ENCODE measurements at places on chromosomes 12 and 14.

- DNase-seq = peak; percentile 81
Observed at GRCh38 chr14:72904840-72905561, 11.1 kb upstream of the DPF3 start.

GRCh38 chr14:85527006-85527405 is 2.9 kb upstream of the FLRT2 start:
- DNase-seq = no peak

GRCh38 chr12:89890161-89890560 is 181.5 kb upstream of the ATP2B1 start:
- DNase-seq = no peak

DNA sequence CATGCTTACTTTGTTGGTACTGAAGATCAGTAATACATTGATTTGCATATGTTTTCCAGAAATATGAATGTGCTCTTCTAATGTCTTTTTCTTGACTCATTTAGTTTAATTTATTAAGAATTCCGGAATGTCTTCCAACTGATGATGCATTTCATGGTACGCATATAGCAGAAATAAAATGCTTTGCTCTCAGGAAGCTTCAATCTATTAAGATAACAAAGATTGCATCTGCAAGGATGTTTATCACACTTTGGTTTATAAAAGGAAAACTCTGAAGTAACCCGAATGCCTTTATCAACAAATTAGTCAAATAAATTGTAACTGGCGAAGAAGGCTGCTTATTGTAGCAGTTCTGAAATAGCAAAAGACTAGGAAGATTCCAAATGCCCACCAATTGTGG is 166.4 kb upstream of the LMNTD1 start:
- no peak for DNase-seq

- DNase-seq = peak; percentile 61
Observed at GRCh38 chr12:55019784-55020183, at the start of gene NEUROD4. NEUROD4 (plus strand) TSS chr12:55019974; CDS start chr12:55026440, 6,466 bp downstream.

DNA sequence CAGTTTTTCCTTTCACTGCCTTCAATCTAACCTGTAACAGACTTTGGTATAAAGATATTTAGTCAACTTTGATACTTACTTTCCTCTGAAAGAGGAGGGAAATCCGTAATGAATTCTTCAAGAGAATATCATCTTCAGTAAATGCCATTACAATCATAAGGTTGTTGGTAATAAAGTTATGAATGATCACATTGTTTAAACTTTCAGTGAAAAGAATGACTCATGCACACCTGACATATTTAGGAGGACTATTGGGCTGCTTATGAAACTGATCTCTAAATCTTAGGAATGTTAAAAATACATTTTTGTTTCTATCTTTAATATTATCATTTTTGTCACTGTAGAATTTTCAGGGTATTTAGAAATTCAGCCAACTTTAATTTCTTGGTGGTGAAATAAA is 474.7 kb downstream of the SLC16A7 start:
- no peak for DNase-seq

GRCh38 chr12:12239127-12239526 is 27.7 kb downstream of the LRP6 start:
- no peak for DNase-seq

GRCh38 chr12:77893918-77894317 is 63.2 kb downstream of the NAV3 start:
- DNase-seq = no peak

DNA sequence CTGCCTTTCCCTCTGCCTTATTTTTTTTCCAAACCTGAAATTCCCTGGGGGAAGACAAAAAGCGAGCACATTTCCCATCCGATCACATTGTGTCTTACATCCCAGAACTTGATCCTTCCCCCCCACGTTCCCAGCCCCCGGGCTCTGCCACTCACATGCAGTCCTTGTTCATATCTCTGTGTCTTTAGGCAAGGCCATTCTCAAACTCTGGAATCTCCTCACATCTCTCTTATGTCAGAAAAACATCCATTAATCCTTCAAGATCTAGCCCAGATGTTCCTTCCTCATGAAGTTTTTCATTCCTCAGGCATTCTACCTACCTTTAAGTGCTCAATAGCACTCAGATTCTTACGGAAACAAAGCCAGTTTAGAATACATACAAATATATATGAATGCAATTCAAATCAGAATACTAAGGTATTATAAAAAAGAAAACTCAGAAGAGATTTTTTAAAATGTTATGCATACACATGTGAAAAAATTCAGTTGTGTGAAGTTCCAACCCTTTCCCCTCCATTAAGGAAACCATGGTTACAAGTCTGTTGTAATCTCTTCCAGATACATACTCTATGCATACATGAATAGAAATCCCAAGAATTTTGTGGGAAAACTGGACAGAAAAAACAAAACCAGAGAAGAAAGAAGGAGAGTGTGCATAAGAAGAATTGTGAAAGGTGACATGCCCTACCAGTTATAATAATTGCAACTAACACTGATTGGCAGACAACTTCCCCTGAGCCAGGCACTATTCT is 120.3 kb downstream of the SLC38A1 start:
- no peak for DNase-seq

DNA sequence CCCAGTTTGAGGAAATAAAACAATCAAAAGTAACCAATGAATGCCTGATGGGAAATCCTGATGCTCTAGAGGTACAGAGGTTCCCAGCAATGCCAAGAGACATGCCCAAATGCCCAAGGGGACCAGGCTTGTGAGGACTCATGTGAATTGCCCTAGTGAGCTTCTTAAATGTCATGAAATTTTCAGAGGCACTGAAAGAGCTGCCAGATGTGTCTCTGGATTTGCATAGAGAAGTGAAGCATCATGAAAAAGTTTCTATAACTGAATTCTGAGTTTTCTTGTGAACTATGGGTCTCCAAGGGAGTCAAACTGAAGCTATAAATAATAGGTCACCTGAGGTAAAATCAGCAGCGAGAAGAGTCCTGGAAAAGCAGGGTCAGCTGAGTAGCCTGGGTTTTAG is 9.9 kb downstream of the PTPRR start:
- DNase-seq = no peak

- DNase-seq = peak; percentile 55
Observed at GRCh38 chr12:24596768-24597388, 352.0 kb downstream of the BCAT1 start.

- no peak for DNase-seq
Observed at GRCh38 chr12:91172096-91172495, 10.5 kb downstream of the DCN start.

DNA sequence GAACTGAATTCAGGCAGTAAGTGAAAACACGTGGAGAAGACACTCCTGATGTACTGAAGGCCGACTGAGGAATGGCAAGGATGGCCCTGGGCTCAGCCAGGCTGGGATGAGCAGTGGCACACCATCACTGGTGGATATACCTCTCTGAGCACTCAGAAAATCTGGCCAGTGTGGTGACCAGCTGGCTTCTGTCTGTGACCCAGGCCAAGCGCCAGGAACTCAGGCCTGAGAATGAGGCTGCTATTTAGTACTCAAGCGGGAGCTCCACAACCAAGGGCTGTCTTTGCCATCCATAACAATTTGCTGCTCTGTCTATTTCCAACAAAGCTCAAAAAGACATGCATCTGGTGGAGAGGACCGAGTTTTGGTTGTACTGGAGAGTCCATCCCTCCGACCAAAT is 586.3 kb downstream of the BCL11B start:
- no peak for DNase-seq

DNA sequence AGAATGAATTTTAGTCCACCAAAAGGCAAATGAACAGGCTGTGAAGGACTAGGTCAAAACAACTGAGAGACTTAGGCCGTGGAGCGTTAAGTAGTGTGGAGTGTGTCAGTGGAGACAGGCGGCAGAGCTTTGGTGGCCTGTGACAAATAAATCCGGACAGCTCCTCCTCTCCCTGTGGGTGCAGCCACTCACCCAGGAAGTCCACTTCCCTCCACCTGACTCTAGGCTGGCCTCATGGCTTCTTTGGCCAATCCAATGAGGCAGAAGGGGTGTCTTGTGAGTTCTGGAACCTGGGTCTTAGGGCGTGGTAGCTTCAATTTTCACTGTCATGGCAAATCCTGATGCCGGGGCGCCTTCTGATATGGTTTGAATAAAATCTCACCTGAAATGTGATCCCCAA is 180.9 kb upstream of the C14orf180 start:
- no peak for DNase-seq

DNA sequence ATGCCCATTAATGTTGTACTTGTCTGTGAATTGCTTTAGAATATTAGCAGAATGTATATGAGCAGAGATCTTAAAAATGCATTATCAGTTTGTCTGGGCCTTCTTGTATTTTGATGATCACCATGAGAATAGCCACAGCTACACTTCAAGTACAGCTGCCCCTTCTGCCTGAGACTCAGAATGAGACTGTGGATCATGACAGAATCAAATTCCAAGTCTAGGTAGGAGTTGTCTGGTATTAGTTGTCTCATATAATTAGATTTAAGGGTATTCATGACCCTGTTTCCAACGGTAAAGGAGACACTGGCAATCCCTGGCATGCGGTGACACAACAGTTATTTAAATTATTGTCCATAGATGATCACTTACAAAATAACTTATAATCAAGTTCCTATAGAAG is 18.3 kb upstream of the SMIM10L1 start:
- DNase-seq = no peak

- peak; percentile 64 for DNase-seq
Observed at GRCh38 chr14:91223028-91223783, 21.3 kb downstream of the GPR68 start.

GRCh38 chr14:27050208-27050607 is 452.4 kb upstream of the NOVA1 start:
- no peak for DNase-seq

DNA sequence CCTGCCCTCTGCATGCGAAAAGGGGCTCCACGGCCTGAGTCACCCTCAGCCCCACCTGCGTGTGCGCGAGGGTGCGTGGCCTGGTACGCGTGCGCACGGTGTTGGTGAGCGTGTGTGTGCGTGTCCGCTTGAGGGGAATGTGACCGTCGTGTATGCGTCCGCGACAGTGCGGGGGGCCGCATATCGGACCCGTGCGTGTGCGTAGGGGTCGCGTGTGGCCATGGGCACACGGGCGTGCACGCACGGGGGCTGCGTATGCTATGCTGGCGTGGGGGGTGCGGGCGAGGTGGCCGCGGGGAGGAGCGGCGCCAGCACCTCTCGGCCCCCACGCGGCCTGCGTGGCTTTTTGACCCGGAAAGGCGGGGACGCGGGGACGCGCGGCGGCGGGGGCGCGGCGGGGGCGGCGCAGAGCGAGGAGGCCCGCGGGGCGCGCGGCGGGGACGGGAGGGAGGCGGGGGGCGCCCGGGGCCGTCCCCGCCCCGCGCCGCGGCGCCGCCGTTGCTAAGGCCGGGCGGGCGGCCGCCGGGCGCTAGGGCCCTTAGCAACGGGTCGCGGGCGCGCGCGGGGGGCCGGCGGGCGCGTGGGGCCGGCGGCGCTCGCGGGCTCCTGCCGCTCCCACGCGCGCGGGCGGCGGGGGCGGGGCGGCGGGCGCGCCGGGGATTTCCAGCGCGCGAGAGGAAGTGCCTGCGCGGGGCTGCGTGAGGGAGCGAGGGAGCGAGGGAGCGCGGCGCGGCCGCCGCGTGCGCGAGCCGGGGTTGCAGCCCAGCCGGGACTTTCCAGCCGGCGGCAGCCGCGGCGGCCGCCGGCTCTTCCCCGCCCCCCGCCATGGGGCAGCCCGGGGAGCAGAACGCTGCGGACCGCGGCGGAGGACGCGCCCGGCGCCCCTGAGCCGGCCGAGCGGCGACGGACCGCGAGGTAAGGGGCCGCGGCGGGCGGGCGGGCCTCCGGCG is at the start of gene TRAF3:
TRAF3 (plus strand) TSS at position 689 of the 950 bp plus-strand sequence. CDS start 92,753 bp downstream, outside the sequence.
- peak; percentile 78 for DNase-seq

- no peak for DNase-seq
Observed at GRCh38 chr12:25585662-25586061, 32.6 kb upstream of the LMNTD1 start.

- DNase-seq = no peak
Observed at GRCh38 chr14:102588821-102589220, 3.6 kb upstream of the RCOR1 start.

Measured in NB4 (cell line).